ENCODE measurements at places on chromosomes 2 and 18. TPM values are rescaled to one million over a fixed set of nuclear protein-coding genes. Genes with fewer than 3 reads are reported as not detected.

Gene CYTIP
- 10.6 TPM for total RNA-seq

GRCh38 chr2:95007822-95008221 lies 17.7 kb upstream of the MAL start:
- DNase-seq: no peak
- H3K4me1 ChIP-seq: no peaks in the 10 kb centered on the region
- H3K27me3 ChIP-seq: no peaks in the 10 kb centered on the region

DNA sequence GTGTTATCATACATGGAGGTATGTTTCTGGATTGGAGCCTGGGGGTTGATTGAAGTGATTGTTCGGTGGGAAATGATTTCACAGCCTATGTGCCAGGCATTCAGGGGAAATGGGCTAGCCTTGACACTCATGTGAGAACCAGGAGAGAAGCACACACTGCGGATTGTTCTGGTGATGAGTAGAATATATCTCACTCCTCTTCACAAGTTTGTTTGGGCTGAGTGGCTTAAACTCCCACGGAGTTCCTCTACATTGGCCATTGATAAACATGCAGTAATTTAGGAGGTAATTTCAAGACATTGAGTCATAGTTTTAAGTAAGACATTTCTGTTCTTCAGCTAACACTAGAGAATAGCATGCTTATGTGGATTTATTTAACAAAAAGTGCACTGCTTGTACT lies 498.9 kb upstream of the NETO1 start:
- no peak for DNase-seq
- H3K27me3 ChIP-seq: no peaks in the 10 kb centered on the region
- H3K36me3 ChIP-seq: no peaks in the 10 kb centered on the region
- H3K4me1 ChIP-seq: no peaks in the 10 kb centered on the region

Gene PID1
- total RNA-seq: 13.8 TPM

GRCh38 chr2:64104933-64105332 lies 39.3 kb downstream of the PELI1 start:
- H3K36me3 ChIP-seq: no peaks in the 10 kb centered on the region
- DNase-seq: no peak
- peak overlapping the region; percentile 61 for H3K27ac ChIP-seq
- no peak overlapping the region for H3K4me3 ChIP-seq

Gene SP5
- total RNA-seq: 0.78 TPM

- H3K36me3 ChIP-seq: no peaks in the 10 kb centered on the region
- H3K4me3 ChIP-seq: no peak overlapping the region
- H3K27ac ChIP-seq: no peak overlapping the region
- H3K27me3 ChIP-seq: no peaks in the 10 kb centered on the region
- no peaks in the 10 kb centered on the region for H3K4me1 ChIP-seq
Measured at GRCh38 chr2:18940184-18940583, 350.8 kb upstream of the NT5C1B start.
